ENCODE measurements at places on chromosomes 1 and 21.
A peak's percentile ranks its signal among the peaks of the same experiment; 100 is the strongest.

- peak; percentile 25 for DNase-seq
Observed at GRCh38 chr21:20999659-21000058, 1.4 kb downstream of the NCAM2 start.

DNA sequence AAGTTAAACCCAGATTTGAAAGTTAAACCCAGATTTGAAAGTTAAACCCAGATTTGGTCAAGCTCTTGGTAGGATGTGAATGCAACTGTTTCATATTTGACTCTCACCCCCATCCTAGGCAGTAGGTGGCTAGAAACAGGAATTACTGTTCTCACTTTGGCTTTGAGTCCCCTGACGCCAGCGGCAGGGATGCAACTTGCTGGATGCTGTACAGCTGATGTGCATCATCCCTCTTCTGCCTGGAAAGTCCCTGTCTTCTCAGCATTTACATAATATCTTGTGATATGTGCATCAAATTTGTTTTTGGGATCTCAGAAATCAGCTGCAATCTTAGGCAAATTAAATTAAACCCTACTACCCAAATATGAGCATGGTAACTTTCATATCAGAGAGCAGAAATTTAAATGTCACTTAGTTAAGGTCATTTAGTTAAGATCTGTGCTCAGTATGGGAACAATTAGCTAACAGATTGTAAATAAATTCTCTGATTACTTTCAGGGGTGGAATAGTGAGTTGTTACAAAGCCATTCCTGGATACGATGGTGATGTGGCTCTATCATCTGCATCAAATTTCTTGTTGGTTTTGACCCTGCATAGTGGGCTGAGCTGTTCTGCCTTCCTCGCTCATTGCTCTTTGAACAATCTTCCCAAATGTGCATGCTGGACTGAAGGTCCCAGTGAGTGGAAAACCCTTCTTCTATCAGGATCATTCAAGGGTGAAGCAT is 6.8 kb upstream of the HAO2 start:
- DNase-seq, result no peak

- no peak for DNase-seq
Observed at GRCh38 chr21:36962098-36962780, 4.2 kb downstream of the HLCS start.

- no peak for DNase-seq
Observed at GRCh38 chr1:75632350-75632949, 21.5 kb upstream of the SLC44A5 start.

- peak; percentile 97 for DNase-seq
Observed at GRCh38 chr1:203290261-203291089, 14.8 kb upstream of the BTG2 start.

DNA sequence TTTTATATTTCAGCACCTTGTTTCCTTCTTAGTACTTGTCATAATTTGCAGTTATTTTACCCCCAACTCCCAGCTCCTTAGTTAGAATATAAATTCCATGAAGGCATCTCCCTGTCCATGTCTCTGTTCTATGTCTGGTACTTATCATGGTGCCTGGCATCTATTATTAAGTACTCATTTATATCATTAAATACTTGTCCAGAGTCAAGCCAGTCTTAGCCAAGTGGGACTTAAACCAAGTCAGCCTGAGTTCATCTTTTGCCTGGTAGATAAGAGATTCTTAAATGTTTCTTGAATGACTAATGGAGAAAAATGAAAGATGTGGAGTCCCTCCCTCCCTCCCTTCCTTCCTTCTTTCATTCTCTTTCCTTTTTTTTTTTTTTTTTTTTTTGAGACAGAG is 9.4 kb downstream of the SLC25A44 start:
- DNase-seq, result no peak

DNA sequence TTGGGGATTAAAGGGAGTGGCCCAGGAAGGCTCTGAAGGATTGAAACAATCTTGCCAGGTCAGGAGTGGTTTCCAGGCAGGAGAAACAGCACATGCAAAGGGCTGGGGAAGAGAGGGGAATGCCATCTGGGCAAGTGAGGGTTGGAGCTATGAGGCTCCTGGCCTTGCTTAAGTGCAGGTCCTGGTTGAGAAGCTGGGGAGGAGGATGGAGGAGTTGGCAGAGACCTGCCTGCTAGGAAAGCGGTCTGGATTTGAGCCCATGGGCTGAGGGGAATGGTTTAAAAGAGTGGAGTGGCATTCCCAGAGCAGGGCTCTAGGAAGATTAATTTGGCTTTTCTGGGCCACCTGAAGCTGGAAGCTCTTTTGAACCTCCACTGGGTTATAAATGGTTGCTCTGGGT is 9.2 kb downstream of the IGSF21 start:
- DNase-seq, result no peak

Data from activated naive CD4-positive, alpha-beta T cell treated with Interleukin-2 at 50 U/mL for 16 hours (primary cell).